Stomach (tissue), 19 donors: ENCODE measurements at places on chromosomes 2 and 18. TPM values are rescaled to one million over a fixed set of nuclear protein-coding genes. Genes with fewer than 3 reads are reported as not detected.

Gene BCL11A
- total RNA-seq = 27.4 TPM

DNA sequence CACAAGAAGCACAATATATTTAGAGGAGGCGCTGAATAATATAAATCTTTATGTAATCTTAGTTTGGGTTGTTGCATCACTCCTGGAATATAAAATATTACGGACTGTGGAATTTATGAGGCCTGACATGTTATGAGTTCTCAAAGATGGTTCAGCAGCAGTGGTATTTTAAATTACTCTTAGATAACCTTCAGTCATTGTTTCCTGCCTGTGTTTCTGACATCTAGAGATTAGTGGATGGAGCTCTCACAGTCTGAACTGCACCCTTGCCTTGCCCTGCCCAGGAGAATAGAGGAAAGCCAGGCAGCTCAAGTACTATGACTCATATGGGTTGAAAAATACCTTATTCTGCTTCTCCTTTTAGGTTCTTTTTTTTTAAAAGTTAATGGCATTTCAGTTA is 70.0 kb downstream of the ACSL3 start:
- no peak for DNase-seq

- DNase-seq = no peak
These were observed 1231.6 kb upstream of the GYPC start for GRCh38 chr2:125424266-125424785.

Gene GTF2A1L
- total RNA-seq = 306 TPM

DNA sequence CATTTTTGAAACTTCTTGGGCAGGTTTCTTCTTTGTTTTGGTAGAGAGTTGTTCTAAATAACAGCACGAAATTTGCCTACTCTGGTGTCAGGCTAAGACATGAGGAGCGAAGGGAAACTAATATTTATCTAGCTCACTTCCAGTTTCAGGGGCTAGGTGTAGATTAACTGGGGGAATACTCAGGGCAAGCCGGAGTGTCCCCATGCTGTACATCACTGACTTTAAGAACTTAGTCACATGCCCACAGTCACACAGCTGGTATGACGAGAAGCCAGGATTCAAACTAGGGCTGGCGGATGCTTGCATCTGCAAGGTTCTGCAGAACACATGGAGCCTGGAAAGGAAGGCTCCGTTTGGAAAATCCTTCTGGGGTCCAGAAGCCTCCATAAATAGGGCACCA is 133.3 kb downstream of the ALPK2 start:
- no peak for DNase-seq

GRCh38 chr2:120403261-120403660 is 57.3 kb downstream of the INHBB start:
- DNase-seq = no peak

DNA sequence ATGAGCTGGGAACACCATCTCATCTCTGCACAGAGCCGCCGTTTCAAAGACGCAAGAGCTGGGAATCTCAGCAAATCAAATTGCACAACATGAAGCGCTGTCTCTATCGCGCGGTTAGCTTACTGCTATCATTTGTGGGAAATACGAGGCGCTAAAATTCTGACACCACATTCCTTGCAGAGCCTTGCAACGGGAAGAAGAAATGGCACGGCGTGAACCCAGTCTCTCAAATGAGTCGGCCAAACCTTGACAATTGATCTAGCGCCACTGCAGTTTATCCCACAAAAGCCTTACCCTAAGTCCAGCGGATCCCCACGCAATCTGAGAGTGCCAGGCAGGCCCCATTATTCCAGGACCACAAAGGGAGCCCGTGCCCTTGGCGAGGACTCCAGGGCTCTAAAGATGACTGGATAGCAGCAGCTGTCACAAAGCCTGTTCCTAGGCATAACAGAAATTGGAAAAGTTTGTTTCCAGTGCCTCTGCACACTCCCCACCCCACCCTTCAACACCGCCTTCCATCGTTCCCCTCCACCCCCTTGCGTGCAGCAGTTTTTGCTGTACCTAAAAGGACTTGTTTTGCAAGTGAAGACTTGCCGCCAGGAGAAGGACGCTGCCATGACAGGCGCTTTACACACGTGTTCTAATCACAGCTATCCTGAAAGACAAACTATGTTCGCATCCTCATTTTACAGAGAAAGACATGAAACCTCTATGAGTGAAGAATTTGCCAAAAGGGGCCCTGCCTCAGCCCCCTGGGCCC is 252.4 kb downstream of the EIPR1 start:
- DNase-seq = no peak

GRCh38 chr18:68417166-68417799 is 297.6 kb downstream of the TMX3 start:
- DNase-seq = no peak

DNA sequence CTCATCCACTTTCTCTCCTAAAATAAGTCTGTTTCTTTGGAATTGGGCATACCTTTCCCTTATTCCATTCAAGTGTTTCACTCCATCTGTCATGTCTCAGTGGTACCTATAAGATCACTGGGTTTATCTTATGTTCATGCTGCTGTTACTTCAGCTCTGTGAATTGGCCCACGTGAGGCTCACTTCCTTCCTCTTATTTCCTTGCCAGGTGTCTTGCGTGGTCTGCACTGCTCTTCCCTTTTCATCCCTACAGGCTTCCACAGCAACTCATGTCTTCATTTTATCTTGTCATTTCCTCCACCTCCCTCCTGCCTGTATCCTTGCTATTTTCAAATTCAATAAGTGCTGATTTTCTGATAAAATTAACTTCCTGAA is 159.1 kb upstream of the ALPP start:
- DNase-seq = no peak

GRCh38 chr2:207257251-207258250 is 91.8 kb upstream of the KLF7 start:
- DNase-seq = no peak

DNA sequence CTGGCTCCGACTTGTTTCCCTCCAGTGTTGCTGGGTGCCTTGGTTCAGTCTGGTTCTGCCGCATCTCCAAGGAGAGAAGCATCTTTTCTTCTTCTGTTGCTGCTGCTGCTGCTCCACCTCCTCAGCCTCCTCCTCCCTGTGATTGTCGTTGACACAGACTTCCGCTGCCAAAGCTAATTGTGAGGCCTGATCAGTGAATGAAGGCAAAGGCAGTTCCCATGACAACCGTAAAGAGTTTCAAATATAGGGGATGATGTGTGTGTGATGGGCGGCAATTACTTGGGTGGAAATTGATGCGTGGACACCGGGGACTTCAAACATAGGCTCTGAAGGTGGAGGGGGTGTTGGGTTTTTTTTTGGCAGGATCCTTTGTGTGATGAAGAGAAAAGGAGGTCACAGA is 13.7 kb downstream of the TET3 start:
- DNase-seq = no peak

Gene BOLL
- total RNA-seq = not detected
